Fibroblast of lung (primary cell): ENCODE measurements at places on chromosomes 1 and 21.

- DNase-seq: peak; percentile 55
These were observed 49.7 kb upstream of the NEK7 start for GRCh38 chr1:198107091-198107501.

- DNase-seq: no peak
These were observed 50.3 kb downstream of the PCSK9 start for GRCh38 chr1:55089683-55090082.

DNA sequence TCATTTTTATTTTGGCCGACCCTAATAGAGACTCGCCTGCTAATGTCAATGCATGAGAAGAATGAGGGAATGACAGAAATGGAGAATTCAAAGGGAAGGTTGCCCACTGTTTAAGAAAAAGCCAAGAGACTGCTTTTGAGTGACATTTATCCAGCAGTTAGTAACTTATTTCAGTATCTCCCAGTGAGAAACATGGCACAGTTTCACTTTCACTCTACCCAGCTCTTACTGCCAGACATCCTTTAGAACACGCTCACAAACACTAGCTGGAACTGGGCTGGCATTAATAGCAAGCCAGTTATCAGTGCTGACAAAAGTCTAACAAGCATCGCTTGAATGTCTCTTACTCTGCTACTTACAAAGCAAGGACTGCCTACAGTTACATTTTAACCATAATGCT, 8.5 kb downstream of the GGPS1 start:
- DNase-seq: peak; percentile 31

GRCh38 chr1:16165073-16165364, 9.2 kb upstream of the EPHA2 start:
- DNase-seq: no peak
